CD4-positive, alpha-beta memory T cell (primary cell): ENCODE measurements at places on chromosomes 16 and 17. TPM values are rescaled to one million over a fixed set of nuclear protein-coding genes. Genes with fewer than 3 reads are reported as not detected.

The GPRC5C gene
- not detected for total RNA-seq

The KRTAP17-1 gene
- not detected for total RNA-seq

The PITPNM3 gene
- 0.29 TPM for total RNA-seq

The SLC13A2 gene
- total RNA-seq: not detected
